HCT116 (cell line): ENCODE measurements at places on chromosomes 3 and 15.

DNA sequence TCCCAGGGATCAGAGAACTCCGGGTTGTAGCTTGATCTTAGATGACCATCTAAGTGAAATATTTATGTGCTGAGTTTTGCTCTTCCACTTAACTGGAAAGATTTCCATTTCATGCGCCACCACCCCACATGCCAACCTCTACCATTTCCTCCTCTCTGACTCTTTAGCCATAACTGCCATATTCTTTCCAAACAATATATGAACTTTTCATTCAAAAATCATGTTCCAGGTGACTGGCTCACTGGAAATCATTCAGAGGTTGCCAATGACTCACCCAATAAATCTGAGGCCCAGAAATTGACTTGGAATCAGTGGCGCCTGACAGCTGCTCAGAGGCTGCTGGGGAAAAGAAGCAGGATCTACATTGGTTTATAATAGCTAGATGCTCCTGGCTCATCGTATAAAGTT is 31.6 kb upstream of the FAM174B start:
- DNase-seq = no peak

- no peak for DNase-seq
These were observed 59.6 kb downstream of the RNF13 start for GRCh38 chr3:149872589-149872988.

DNA sequence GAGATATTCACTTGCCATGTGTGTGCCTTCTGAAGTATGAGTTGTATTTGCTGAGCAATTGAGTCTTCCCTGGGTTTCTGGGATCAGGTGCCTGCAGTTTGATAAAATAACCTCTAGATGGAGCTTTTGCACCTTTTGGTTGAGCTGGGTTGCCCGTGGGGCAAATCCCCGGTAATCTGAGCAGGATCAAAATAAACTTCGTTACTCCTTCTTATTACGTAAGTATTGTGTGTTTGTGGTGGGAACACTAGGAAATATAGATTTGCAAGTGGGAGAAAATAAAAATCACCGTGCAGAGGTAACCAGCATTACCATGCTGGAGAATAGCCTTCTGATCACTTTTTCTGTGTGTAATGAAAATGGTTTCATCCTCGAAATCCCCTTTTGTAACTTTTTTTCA is 277.4 kb upstream of the NR2E3 start:
- DNase-seq = peak; percentile 10

DNA sequence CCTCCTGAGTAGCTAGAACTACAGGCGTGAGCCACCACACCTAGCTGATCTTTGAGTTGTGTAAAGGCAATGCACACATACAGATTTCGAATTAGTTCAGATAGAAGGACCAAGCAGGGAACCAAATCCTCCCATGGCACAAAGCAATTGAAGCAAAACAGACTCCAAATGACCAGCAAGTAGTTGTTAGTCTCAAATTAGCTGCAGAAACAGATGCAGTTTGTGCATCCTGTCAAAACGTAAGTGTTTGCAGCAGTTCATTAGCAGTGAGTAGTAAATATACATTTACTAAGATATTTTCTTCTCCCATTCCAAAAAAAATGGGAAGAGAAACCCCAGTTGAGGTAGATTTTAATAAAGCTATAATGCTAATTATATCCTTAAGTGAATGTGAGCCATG is 15.8 kb upstream of the FAM174B start:
- no peak for DNase-seq

- DNase-seq = no peak
These were observed 2.6 kb downstream of the TSEN2 start for GRCh38 chr3:12486916-12487315.

DNA sequence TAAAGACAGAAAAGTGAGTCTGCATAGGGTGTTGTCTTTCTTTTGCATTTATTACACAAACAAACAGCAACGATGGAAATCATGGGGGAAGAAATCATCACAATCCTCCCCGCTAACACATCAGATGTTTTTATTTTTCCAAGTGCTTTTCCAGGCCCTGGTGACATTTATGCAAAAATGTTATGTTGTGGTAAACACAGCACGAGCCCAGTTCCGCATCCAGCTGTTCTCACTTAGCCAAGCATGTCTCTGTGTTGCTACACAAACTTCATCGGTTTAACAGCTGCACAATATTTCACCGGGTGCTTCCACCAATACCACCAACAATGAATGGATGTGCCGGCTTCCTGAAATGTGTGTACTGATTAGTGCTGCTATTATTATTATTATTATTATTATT is 53.7 kb upstream of the ABHD17C start:
- no peak for DNase-seq

DNA sequence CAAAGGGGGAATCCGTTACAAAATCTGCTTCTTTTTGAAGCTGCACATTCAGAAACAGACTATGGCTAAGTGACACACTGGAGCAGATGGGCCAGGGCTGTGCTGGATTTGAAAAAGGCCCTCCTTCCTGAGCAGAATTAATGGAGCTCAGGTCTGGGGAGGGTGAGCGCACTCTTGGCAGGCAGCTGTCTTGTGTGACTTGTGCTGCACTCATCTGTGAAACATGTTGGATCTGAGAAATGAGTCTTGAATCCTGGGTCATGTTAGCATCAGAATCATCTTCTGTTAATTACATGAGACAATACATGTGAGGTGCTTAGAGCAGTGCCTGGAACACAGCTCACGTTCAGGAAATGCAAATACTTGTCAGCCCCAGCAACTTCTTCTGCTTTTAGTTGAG is 219.6 kb downstream of the THSD4 start:
- no peak for DNase-seq

DNA sequence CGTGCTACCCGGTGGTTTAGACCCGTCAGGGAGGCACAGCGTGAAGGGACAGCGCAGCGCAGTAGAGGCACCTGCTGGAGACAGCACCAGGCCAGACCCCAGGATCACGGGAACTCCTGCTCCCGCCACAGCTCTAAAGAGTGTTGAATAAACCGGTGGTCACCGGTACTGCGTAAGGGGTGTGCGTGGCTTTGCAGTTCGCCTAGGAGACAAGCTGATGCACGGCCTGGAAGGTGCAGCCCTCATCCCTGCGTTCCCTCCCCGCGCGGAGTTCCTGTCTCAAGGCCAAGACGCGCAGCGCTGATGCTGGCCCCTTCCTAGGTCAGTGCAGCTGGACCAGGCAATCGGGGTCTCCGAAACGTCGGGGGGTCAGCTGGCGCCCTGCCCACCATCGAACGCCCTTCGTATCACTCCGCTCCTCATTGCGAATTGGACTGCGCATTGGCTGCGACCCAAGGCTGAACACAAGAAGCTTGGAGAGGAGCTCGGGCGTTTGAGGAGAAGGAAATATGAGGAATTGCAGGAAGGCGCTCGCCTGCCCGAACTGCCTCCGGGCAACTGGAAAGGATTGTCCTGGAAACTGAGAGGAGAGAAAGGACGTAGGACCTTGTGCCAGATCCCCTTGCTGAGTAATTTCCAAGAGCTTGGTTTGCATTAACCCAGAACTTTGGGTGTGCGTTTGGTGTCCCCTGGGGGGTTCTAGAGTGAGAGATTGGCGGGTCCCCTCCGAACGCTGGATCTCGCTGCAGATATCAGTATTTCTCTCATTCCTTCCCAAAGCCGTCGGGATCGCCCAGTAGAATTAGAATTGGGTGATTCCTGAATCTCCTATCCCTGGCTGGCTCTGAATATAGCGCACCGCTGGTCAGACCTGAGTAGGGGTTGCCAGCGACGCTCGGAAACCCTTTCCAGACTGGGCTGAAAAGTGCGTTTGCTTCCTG is 2.3 kb upstream of the SOX14 start:
- no peak for DNase-seq

DNA sequence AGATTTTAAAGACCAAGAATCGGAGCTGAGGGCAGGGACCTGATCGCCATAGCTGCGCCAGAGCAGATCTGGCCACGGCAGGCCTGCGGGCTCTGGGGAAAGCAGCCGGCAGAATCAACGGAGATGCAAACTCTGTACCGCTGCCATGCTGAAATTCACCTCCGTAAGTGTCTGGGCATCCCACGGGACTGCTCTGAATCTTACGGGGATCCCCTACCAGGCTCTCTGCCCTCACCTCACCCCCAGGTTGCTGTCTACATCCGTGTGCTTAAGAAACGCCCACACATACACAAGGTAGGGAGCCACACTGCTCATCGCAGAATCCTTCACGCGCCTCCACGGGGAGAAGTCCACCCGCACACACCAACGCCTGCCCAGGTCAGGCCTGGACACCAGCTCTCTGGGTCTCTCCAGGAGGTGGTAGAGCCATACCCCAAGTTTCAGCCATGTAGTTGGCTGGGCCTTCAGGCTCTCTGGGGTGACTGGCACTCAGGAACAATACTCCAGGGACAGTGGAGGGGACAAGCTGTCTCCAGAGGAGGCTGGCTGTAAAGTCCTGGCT is 33.5 kb downstream of the FAM174B start:
- DNase-seq = no peak

DNA sequence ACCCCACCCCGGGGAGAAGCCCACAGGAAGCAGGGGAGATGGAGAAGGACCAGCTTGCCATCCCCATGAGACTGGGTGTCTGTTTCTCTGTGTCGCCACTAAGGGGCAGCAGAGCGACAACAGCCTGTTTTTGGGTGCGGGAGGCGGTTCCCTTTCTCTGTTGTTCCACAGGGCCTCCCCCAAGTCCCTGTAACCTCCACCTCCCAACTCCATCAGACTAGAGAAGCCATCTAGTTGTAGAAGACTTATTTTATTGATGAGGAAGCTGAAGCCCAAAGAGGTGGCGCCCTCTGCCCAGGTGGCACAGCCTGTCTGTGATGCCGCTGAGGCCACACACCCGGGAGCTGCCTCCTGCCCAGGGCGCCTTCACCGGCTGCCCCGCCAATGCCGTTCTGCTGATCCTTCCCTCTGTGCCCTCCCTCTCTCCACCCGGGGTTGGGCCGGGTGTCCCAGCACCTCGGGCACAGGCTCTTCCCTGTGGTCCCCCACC is 3.9 kb upstream of the CCDC9B start:
- no peak for DNase-seq

GRCh38 chr15:81211376-81211775 is 14.7 kb downstream of the IL16 start:
- no peak for DNase-seq

DNA sequence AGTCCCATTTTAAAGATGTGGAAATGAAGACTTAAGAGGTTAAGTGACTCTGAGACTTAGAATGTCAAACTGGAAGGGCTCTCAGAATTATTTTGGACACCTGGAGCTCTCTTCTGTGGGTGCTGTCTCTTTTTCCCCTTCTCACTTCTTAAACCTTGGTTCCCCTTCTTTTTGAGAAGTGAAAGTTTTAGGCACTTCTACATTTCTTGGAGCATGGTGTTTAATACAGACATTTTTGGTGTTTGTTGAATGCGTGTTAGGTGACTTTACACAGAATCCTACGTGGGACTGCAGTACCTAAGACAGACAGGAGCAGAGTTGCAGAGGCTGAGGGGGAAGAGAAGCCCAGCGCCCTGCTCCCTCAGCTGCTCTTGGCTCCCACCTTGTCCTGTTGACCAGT is 133.3 kb downstream of the MDFIC2 start:
- no peak for DNase-seq
